ENCODE measurements at places on chromosomes 12 and 14. TPM values are rescaled to one million over a fixed set of nuclear protein-coding genes. Genes with fewer than 3 reads are reported as not detected.

- H3K36me3 ChIP-seq: no peaks in the 10 kb centered on the region
- no peak overlapping the region for H3K4me3 ChIP-seq
Observed at GRCh38 chr14:92414690-92415445, 91.9 kb downstream of the SLC24A4 start.

DNA sequence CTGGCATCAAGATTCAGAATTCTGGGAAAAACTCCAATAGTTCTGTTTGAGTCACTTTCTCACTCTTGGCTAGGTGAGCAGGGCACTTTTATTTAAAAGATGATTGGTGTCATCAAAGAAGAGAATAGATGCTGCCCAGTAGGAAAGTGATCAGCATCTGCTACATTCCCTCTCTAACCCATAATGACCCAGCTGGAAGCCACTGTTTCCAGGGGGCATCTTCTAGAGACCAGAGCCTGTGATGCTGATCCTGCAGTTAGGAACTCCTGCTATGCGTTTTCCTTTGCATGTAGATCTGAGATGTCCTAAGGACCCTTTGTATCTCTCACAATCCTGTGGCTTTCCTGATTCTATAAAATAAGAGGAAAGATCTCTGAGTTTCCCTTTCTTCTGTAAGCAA is 79.9 kb upstream of the TMTC1 start:
- H3K4me3 ChIP-seq: no peak overlapping the region
- no peak overlapping the region for H3K27ac ChIP-seq
- DNase-seq: no peak
- no peaks in the 10 kb centered on the region for H3K36me3 ChIP-seq

Gene ERP27
- total RNA-seq: 21.8 TPM

DNA sequence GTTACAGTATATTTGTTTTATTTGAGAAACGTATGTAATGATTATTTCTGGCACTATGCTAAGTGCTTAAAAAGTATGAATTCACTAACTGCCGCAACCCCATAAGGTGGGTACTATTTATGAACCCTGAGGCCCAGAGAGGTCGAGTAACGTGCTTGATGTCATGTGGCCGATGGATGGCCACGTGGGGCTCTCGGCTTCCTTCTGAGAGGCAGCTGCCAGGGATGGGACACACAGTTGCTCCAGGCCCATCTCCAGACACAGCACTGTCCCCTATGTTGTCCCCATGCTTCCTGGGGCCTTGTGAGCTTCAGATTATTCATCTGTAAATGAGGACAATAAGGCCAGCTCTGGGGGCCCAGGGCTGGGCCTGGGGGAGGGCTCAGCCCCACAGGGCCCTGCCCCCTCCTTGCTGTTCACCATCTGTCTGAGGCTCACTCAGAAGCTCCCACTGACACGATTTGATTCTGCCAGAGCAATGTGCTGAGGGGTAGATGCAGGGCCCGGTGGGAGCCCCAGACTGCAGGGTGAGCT is 115.0 kb downstream of the CALM1 start:
- H3K4me3 ChIP-seq: no peak overlapping the region
- no peaks in the 10 kb centered on the region for H3K4me1 ChIP-seq
- no peaks in the 10 kb centered on the region for H3K36me3 ChIP-seq
- DNase-seq: no peak
- H3K27ac ChIP-seq: no peak overlapping the region

All from T-cell (primary cell).